ENCODE measurements at places on chromosomes 2 and 18. TPM values are rescaled to one million over a fixed set of nuclear protein-coding genes. Genes with fewer than 3 reads are reported as not detected.

The ABCA12 gene
- total RNA-seq = not detected

The GTF2A1L gene
- not detected for total RNA-seq

The NCKAP5 gene
- total RNA-seq = not detected

The SERPINB3 gene
- not detected for total RNA-seq

The RBKS gene
- total RNA-seq = 5.1 TPM

The STARD6 gene
- not detected for total RNA-seq

The MMADHC gene
- total RNA-seq = 153 TPM

DNA sequence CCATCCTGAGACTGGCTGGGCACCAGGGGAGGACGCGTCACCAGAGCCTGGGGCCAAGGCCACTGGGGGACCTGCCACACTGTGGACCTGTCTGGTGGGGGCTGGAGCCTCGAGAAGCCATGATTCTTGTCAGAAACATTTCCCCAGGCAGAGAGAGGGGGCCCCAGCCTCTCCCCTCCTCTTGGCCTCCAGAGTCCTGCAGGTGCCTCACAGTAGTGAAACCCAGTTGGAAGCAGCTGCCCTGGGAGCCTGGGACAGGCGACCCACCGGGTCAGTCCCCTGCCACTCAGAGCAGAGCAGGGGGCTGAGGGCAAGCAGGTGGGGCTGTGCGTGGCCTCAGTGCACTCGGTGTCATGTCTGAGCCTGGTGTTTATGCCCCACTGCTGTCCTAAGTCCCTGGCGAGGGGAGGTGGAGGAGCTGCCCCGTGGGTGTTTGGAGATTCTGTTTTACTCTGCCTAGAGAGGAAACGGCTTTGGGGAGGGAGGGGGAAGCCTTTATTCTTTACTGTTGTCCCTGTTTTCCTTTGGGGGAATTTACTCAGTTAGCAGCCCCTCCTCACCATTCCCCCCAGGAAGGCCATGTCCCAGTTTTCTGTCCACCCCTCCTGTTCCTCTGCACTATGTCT, 7.7 kb downstream of the OXER1 start:
- DNase-seq = no peak

DNA sequence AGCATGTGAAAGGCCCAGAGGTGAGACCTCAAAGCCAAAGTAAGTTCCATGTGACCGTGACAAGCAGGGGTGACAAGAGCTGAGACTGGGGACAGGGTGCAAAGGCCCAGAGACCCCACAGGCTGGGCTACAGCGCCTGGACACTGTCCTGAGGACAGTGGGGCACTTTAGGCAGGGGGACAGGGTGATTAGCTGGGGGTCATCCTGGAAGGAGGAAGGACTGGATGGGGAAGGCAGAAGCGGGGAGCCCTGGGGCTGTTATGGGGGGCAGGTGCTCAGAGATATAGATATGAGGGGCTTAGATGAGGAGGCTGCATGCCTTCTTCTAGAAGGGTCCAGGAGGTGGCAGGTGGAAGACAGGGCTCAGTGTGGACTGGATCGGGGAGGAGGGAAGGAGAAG, 31.5 kb downstream of the KIF1A start:
- DNase-seq = no peak

- peak; percentile 20 for DNase-seq
Measured at GRCh38 chr2:71798266-71799012, 345.1 kb downstream of the DYSF start.

GRCh38 chr2:56537756-56538155, 354.0 kb downstream of the CCDC85A start:
- DNase-seq = no peak

DNA sequence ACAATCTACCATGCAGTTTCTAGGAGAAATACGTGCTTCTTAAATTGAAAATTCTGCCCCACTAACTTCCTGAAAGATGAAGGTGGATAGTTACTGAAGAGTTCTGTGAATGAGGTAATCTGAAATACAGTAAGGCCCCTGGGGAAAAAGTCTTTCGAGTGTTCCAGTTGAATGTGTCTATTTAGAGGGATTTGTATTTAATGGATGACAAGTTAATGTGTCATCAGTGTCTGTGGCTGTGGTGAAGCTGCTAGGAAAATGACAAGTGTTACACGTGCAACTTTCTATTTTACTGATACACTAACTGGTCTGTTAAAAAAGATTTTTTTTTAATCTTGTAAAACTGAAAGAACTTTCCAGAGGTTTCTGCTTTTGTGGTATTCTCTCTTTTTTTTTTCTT, 384.6 kb downstream of the STK39 start:
- no peak for DNase-seq

DNA sequence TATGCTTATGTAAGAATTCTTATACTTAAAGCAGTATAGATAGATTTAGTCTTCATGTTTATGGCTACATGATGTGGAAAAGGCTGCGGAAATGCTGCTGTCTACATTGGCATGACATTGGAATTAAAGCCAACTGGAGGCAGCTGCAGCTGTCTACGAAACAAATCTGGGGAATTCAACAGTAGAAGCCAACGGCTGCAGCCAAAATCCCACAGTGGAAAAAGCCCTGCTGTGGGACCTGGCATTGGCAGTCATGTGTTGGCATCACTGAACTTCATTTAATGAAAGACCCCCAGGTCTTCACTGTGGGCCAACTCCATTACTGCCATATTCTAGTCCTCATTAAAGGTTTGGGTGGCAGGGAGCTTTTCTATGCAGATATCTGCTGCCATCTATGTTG, 223.6 kb downstream of the SLC8A1 start:
- DNase-seq = no peak

DNA sequence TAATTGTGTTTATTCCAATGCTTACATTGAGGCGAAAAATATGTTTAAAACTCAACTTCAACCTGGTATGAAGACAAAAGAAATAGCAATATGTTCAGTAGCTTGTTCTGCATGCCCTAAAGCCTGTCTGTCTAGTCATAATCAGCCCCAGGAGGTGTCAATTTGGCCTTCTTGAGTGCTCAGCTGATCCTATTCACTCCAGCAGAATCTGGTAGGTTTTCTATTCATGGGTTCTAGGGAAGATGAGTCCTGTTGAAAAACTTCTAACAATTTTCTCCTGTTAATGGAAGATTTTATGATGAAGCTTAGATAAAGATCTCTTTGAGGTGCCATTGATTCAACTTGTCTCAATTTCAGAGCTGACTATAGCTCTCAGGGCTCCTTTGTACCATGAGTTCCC, 402.0 kb upstream of the UBE2E3 start:
- no peak for DNase-seq

DNA sequence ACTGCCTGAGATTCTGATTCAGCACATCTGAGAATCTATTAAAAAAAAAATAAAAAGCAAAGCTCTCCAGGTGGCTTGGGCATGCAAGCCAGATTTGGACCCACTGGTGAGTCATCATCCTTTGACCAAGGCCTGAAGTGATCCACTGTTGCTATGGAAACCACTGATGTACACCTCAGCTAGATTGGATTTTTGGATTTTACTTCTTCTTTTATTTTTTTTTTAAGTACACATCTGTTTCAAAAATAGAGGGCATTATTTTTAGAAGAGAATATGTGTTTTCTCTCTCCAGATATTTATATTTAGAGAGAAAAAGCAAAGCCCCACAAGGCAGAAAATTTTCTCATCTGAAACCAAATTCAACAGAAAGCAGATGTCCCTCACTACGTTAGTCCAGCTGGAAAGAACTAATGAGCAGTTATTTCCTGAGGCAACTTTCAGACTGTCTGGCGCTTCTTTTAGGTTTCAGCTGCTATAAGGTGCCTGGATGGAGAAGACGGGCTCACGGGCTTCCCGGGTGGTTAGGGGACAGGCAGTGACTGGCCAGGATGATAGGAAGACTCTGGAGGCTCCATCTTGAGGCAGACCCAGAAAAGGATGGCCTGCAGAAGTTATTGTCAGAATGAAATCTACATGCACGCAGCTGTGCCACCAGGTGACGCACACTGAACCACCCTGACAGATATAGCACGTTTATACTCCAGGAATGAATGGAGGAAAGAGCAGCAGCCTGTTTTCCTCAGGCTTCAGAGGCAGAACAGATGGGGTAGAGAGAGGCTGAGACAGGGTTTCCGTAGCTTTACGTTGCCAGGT, 50.5 kb downstream of the MRPL35 start:
- DNase-seq = no peak

- no peak for DNase-seq
Measured at GRCh38 chr2:157489983-157490382, 46.1 kb upstream of the CYTIP start.

GRCh38 chr2:173358616-173359015, 3.9 kb downstream of the CDCA7 start:
- no peak for DNase-seq

DNA sequence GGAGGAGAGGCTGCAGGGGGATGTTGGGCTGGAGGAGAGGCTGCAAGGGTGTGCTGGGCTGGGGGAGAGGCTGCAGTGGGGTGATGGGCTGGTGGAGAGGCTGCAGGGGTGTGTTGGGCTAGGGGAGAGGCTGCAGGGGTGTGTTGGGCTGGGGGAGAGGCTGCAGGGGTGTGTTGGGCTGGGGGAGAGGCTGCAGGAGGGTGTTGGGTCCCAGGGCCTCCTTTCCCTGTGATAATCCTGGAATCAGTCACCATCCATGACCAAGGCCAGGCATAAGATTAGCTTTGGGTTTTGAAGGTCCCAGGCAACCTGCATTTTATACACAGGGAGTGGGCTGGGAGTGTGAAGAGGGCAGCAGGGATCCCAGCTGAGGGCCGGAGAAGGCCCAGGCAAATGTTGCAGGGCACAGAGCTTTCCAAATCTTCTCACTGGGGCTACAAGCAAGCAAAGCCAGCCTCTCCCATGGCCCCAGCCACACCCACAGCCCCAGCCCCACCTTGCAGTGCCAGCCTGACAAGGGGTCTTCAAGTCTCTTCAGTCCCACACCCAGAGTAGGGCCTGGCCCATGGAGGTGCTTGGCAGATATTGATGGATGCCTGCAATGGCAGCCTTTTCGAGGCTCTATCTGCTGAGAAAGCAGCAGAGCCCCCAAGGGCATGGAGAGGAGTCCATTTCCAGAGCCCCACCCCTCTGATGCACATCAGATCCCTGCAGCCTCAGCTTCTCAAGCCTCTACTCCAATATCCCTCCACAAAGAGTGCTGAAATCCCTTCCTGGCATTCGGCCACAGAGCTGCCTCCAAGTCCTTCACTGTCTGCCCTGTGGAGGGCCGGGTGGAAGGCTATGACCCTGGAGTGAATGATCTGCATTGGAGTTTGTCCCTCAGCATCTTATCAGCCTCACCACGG, 50.3 kb upstream of the GLI2 start:
- DNase-seq = no peak

- DNase-seq = no peak
Measured at GRCh38 chr2:135072125-135072997, 20.3 kb downstream of the RAB3GAP1 start.

DNA sequence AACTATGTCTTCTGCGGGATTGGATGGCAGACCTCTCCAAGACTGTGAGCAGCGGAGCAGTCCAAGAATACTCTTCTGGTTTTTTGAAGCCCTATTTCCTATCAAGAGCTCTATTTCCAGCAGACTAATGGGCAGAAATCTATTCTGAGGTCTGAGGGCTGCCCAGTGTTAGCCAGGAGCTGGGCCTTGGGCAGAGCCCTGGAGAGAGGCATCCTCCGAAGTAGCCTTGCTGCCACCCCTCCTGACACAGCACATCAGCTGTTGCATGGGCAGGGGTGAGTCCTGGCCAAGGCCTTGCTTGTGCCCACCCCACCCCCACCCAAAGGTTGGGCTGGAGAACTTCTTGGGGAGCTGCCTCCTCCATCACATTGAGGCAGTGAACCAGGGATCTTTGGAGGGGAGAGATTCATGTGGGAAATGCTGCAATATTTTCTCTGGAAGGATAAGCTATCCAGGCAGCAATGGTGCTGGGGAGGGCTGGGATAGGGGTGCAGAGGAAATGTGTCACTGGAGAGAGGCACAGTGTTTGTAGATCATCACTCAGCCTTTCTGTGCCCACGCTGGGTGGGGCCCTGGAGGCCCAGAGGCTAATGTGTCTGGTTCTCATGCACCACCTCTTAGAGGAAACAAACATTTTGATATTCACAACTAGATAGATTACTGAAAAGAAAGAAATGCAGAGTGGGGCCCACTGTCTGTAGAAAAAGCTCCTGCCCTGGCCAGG, 104.7 kb downstream of the VSNL1 start:
- no peak for DNase-seq

DNA sequence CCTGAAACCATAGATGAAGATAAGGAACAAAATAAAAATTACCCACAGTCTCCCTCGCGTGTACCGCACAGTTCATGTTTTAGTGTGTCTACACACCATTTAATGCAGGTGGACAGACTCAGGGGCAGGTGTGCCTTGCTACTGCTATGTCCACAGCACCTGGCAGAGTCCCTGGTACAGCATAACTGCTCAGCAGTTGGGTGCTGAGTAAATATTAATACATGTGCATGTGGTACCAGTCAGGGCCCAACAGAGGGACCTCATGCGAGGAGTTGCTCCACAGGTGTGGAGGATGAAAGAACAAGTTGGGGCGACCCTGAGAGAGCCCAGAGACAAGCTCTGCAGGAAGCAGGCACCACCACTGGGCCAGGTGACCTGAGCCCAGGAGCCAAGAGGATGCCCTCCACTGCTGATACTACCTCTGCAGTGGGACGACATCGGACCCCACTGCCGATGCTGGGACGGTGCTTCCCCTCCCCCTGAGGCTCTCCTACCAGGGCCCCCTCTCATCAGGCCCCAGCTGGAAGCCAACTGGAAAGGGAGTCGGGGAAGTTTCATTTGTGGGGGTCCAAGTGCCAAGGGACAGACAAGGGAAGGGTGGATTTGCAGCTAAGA, 100.8 kb downstream of the NEDD4L start:
- DNase-seq = no peak

- no peak for DNase-seq
Measured at GRCh38 chr2:80519699-80520291, 215.2 kb upstream of the LRRTM1 start.

GRCh38 chr2:190504912-190505311, 29.6 kb downstream of the NEMP2 start:
- DNase-seq = no peak

DNA sequence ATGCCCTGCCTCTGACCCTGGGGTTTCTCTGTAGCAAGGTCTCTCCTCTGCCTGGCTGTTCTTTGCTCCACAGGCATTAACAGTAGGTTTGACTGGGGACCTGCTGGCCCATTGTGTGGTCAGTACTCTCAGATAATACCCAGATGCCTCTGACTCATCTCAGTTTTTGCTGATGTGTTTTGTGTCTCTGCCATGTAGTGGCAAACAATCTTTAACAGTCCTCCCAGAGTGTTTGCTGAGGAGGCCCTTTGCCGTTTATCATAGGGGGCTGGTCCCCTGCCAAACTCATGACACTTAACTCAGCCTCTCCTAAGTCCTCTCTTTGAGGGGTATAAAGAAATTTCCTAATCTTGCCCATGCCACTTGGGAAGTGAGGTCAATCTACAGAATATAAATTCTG, 793.7 kb upstream of the FANCL start:
- DNase-seq = no peak

DNA sequence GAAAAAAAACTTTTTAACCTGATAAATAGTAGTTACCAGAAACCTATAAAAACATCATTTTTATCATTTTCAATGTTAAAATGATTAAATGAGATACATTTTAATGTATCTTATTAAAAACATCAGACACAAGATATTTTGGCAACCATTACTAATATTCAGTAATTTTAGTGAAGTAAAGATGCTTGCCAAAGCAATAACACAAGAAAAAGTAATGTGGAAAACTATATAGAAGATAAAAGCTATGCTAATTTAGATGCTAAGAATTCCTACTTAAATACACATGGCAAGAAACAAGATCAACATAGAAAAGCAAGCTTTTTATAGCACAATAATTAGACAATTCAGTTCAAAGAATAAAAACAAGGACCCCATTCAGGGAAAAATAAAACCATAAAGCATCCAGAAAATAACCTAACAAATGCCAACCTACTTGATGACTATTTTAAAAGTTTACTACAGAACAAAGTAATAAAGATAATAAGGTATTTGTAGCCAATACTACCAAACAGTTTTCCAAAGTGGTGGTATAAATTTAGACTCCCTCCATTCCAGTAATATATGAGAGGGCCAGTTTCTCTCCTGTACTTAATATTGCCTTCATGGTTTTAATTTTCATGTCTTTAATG, 489.5 kb downstream of the CDH2 start:
- no peak for DNase-seq
